ENCODE measurements at places on chromosomes 11 and 22.

GRCh38 chr22:24474221-24474620 lies 20.9 kb upstream of the UPB1 start:
- H3K27me3 ChIP-seq = no peaks in the 10 kb centered on the region
- no peak for DNase-seq
- no peak overlapping the region for H3K27ac ChIP-seq
- no peaks in the 10 kb centered on the region for H3K36me3 ChIP-seq
- no peak overlapping the region for H3K4me3 ChIP-seq

- no peak overlapping the region for H3K4me3 ChIP-seq
- H3K27me3 ChIP-seq = no peaks in the 10 kb centered on the region
- H3K36me3 ChIP-seq = no peaks in the 10 kb centered on the region
- H3K27ac ChIP-seq = no peak overlapping the region
- H3K4me1 ChIP-seq = no peaks in the 10 kb centered on the region
These were observed 6.7 kb upstream of the SLC6A5 start for GRCh38 chr11:20592741-20593140.

DNA sequence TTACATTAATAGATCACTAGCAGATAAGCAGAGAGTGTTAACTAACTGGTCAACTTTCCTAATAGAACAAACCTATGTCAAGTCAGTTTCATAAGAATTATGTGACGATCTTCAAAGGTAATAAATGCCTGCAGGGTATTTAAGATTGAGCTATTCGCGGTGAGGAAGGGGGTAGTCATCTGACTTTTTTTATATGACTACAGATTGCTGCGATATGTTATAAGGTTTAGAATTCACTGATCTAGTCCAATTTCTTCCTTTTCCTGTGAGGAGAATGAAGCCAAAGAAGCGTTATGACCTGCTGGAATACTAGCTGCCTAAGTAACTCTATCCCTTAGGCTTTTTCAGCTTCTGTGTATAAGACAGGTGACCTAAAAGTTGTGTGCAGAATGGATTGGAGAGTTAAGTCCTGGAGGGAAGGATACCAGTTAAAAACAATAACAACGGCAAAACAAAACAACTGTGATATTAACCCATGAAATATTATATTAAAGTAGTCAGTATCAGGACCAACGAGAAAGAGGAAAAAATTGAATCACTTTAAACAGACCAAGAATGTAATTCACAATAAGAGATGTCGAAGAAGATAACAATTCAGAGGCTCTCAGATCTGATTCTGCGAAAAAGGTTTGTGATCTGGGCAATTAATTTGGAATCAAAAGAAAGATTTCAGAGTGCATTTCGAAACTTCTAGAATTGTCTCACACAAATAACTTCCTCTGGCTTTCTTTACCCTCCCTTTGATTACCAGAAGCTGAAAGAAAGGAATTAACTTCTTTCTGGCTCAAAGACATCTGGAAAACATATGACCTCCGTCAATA lies 630 bp downstream of the CASP4 start:
- peak overlapping the region; percentile 89 for H3K27ac ChIP-seq
- peak overlapping the region; percentile 67 for H3K4me3 ChIP-seq
- DNase-seq = no peak
- peaks cover 37% of the 10 kb centered on the region for H3K4me1 ChIP-seq
- no peaks in the 10 kb centered on the region for H3K36me3 ChIP-seq
- H3K27me3 ChIP-seq = no peaks in the 10 kb centered on the region

- H3K27me3 ChIP-seq = no peaks in the 10 kb centered on the region
- no peak for DNase-seq
- H3K36me3 ChIP-seq = no peaks in the 10 kb centered on the region
These were observed 30.1 kb downstream of the GRAMD4 start for GRCh38 chr22:46650078-46650810.

- no peak for DNase-seq
- no peak overlapping the region for H3K27ac ChIP-seq
- H3K36me3 ChIP-seq = no peaks in the 10 kb centered on the region
- H3K4me1 ChIP-seq = peaks cover 10% of the 10 kb centered on the region
- H3K27me3 ChIP-seq = no peaks in the 10 kb centered on the region
- no peak overlapping the region for H3K4me3 ChIP-seq
These were observed 78.4 kb upstream of the TP53I11 start for GRCh38 chr11:45028911-45029682.

- H3K4me1 ChIP-seq = peaks cover 25% of the 10 kb centered on the region
- no peak overlapping the region for H3K27ac ChIP-seq
- DNase-seq = no peak
- H3K27me3 ChIP-seq = no peaks in the 10 kb centered on the region
- H3K36me3 ChIP-seq = no peaks in the 10 kb centered on the region
These were observed 44.3 kb downstream of the PTPRJ start for GRCh38 chr11:48024635-48025071.

- no peaks in the 10 kb centered on the region for H3K4me1 ChIP-seq
- no peaks in the 10 kb centered on the region for H3K36me3 ChIP-seq
- no peak overlapping the region for H3K27ac ChIP-seq
- H3K4me3 ChIP-seq = no peak overlapping the region
These were observed 1850.2 kb upstream of the RAG2 start for GRCh38 chr11:38448284-38448683.

GRCh38 chr11:68163691-68164090 lies 42.5 kb upstream of the CHKA start:
- peaks cover 3% of the 10 kb centered on the region for H3K36me3 ChIP-seq
- no peaks in the 10 kb centered on the region for H3K4me1 ChIP-seq
- H3K27ac ChIP-seq = no peak overlapping the region
- DNase-seq = no peak
